ENCODE measurements at places on chromosomes 2 and 18.

- DNase-seq = no peak
Observed at GRCh38 chr2:164624316-164624715, 3.0 kb upstream of the GRB14 start.

GRCh38 chr2:172168917-172169346 is 66.2 kb upstream of the DLX2 start:
- DNase-seq = no peak

DNA sequence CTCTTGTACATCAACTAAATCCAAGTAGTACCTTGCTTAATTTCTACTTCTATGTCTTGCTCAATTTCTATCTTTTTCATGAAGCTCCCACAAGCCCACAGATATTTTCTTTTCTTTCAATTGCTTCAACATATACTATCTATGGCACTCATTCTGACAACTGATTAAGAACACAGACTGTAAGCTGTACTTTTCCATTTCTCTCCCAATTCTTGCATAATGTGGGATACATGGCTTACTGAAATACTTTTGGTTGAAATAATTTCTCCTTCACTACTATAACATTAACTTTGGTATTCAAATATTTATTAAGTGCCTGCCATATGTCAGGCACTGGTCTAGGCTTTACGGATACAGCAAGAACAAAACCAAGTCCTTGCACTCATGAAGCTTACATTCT is 84.8 kb downstream of the GORASP2 start:
- DNase-seq = no peak

- no peak for DNase-seq
Observed at GRCh38 chr2:36811071-36811470, 114.6 kb downstream of the VIT start.

- no peak for DNase-seq
Observed at GRCh38 chr2:62343206-62343605, 147.3 kb downstream of the B3GNT2 start.

- DNase-seq = no peak
Observed at GRCh38 chr2:7725850-7726242, 808.6 kb downstream of the RNF144A start.

- DNase-seq = no peak
Observed at GRCh38 chr2:231139796-231140195, 15.0 kb upstream of the HTR2B start.
